Fibroblast of skin of right biceps (primary cell): ENCODE measurements at places on chromosomes 7 and 10.

DNA sequence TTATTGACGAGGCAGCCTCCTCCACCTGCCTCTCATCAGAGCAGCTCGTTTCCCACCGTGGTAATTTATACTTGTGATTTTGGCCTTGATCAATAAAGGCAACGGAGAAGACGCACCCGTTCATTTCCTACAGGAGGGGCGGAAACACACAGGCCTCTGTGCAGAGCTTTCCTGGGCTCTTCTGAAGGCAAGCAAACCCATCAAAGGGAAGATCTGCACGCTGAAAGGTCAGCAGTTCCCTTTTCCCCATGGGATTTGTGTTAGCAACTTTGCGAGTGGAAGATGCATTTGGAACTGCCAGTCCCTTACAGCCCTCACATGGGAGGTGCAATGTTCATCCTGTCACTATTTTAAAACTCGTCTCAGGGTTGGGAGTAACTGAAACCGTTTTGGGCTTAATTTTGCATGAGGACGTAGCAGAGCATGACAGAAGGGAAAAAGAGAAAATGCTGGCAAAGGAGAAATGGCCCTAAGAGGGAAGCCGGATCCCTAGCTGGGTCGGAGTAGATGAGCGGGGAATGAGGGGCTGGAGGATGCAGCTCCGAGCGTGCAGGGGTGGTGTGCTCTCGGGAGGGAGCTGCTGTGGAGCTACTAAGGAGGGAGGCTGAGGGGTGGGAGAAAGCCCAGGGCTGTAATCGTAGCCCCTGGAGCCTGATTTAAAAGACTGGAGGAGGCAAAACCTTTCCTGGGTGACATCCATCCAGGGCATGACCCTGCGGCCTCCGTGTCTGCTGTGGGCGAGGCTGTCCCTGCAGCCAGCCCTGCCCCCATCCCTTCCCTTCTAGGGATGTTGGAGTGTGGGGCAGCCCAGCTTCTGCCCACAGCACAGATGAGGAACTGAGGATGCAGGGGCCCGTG lies 111.1 kb upstream of the FAM20C start:
- DNase-seq = no peak

DNA sequence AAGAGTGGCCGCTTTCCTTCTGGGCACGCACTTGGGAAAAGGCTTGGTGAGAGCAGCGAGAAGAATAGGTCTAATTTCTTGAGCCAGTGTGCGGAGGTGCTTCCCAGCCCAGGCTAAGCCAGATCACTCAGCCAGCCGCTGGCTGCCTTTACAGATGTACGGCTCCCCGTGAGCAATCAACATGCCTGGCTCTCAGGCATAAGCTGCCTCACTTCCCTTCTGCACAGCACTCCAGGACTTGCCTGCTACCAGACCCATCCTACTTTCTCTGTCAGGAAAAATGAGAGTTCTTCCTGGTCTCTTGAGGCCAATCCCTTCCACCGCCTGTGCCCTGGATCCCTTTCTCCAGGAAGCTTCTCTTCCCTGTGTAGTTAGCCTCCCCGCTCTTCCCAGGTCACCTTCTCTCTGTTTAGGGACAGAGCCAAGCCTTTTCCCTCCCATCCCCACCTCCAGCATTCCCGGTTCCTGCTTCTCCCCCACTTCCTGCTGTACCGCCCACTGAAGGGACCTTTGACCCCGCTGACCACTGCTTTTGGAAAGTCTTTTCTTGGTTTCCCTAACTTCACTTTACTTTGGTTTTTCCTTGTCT lies 1.1 kb upstream of the ACTR3C start:
- no peak for DNase-seq

- DNase-seq = peak; percentile 14
These were observed 68.3 kb downstream of the PRKAG2 start for GRCh38 chr7:151808400-151809145.

- DNase-seq = peak; percentile 24
These were observed at the start of gene ABCB4 for GRCh38 chr7:87475359-87476178. Gene ABCB4, minus strand, starts transcription at chr7:87475680. Its CDS starts 215 bp downstream, at chr7:87475465.

DNA sequence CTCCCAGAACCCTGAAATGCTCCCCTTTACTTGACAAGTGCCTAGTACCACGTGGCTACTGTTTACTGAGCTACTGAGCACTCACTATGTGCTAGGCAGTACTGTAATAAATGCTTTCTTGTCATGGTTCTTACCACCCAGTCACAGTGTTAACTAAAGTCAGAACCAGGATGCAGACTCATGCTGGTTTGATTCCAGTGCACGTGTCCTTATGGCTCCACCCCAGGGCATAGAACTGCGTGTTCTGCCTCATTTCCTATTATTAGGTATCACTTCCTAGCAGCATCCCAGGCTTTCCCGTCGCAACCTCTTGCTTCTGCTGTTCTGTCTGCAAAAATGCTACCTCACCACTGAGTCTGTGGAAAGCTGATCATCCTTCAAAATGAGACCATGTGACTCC lies 71.7 kb upstream of the DOCK1 start:
- no peak for DNase-seq

DNA sequence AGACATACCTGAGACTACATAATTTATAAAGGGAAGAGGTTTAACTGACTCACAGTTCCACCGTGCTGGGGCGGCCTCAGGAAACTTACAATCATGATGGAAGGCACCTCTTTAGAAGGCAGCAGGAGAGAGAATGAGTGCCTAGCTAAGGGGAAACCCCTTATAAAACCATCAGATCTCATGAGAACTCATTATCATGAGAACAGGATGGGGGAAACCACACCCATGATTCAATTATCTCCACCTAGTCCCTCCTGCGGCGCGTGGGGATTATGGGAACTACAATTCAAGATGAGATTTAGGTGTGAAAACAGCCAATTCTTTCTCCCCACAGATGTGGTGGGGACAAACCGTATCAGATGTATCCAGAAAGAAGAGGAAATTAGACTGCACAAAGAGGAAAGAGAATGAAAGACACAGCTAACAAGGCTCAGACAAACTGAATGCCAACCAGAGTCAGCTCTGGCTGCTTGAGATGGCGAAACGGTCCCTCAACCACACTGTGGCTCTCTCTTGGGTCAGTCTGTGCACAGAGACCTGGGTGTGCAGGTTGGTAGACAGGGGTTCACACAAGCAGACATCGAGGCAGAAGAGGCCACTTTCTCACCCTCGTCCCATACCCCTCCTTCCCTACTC lies 375.6 kb downstream of the SFMBT2 start:
- DNase-seq = no peak

DNA sequence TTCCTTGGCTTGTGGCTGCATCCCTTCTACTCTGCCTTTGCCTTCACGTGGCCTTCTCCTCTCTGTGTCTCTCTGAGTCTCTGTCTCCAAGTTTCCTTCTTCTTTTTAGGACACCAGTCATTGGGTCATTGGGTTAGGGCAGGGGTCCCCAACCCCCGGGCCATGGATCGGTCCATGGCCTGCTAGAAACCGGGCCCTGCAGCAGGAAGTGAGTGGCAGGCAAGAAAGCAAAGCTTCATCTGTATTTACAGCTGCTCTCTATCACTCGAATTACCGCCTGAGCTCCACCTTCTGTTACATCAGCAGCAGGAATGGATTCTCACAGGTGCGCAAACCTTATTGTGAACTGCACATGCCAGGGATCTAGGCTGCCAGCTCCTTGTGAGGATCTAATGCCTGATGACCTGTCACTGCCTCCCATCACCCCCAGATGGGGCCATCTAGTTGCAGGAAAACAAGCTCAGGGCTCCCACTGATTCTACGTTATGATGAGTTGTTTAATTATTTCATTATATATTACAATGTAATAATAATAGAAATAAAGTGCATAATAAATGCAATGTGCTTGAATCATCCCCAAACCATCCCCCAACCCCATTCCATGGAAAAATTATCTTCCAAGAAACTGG lies 47.9 kb upstream of the DOCK1 start:
- no peak for DNase-seq

GRCh38 chr10:33240931-33241330 lies 93.5 kb downstream of the NRP1 start:
- peak; percentile 77 for DNase-seq

DNA sequence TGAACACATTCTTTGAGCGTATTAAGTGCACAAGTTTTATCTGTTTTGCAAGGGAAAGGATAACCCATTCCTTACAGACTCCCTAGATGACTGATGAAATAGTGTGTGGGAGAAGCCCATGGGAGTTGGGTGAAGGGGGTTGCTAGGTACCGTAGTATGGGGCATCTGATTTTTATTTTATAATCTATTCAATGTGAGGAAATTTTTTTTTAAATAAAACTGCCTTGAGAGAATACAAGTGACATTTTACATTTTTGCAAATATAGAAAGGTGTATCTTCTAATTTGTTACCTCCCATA lies 1.4 kb downstream of the BTAF1 start:
- DNase-seq = peak; percentile 18

- peak; percentile 9 for DNase-seq
These were observed 11.7 kb downstream of the CASP2 start for GRCh38 chr7:143299840-143300239.

GRCh38 chr10:87865241-87865881 lies 1.9 kb downstream of the PTEN start:
- DNase-seq = no peak

DNA sequence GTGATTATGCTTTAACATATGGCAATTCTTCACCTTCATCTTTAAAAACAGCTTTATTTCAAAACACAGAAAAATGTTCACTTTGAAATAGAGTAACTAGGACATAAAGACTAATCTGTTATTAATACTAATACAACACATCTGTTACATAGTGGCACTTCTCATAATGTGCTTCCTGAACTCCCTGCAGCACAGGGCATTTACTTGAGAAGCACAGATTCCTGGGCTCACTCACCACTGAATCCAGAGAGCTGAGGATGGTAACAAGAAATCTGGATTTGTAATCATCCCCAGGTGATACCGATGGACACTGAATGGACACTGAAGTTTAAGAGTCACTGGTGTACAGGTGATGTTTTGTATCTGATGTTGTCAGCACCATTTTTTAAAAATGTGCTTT lies 96.1 kb downstream of the COL28A1 start:
- DNase-seq = peak; percentile 7

DNA sequence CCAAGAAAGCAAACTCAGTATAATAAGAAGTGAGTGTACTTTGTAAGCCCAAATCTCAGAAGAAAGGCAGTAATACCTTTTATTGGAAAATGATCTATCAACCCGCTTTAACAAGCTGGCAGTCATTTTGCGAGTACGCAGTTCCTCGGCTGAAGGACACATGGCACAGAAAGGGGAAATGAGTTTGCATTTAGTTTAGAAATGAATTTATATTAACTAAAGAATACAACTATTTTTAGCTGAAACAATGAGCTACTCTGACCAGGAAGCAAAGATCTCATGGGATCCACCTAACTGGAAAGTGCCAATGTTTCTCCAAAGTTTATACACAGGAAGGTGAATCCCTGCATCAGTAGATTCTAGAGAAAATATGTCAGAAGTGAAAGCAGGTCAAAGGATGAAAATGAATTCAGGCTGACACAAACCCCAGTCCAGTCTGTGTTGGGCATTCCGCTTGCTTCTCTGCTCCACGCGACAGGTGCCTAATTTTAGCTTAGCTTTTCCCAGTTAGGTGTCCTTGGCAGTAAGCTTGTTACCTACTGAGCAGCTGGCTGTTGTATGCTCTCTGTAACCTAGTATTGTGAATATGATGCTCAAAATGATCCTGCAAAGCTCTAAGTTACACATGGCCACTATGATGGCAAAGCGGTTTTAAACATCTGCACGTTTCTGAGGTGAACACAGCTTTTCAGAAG lies 112.8 kb downstream of the LARP4B start:
- DNase-seq = no peak

- no peak for DNase-seq
These were observed 75.9 kb upstream of the HGF start for GRCh38 chr7:81845744-81846241.

DNA sequence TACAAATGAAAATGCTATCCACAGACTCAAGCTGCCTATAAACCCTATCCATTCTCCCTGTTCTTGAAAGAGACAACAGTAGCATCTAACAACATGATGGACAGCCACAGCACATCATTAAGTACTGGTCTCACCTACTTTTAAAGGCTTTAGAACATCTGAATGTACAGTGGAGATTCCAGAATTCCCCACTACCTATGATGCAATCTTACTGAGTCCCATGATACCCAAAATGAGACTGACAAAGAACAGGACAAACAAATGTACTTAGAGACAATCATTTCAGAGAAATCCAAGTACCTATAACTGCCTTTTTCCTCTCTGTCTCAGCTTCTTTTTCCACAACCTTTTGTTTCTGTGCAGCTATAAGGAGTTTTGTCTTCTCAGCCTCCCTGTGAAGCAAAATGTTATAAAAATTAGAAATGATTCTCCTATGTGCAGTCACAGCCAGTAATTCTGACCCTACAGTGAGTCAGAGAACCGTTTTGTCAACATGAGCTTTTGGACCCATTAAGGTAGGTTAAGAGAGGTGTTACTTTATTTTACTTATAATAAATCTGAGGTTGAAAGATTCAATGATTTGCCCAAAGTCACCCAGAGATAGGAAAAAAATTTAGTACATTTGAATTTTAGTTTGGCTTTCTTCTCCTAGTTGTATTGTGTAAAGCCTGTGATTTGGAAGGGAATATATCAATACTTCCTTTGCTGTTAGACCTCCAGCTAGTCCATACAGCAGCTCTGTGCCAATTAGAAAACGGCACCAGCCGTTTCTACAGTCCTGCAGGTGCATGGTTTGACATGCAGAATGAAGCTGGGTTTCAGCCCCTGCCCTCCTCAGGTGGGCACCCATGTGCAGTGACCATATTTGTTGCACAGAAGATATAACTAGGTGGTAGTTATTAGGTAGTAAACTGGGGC lies 21.9 kb downstream of the ERLIN1 start:
- no peak for DNase-seq

- no peak for DNase-seq
These were observed 335.8 kb downstream of the ELMO1 start for GRCh38 chr7:37112876-37113275.

DNA sequence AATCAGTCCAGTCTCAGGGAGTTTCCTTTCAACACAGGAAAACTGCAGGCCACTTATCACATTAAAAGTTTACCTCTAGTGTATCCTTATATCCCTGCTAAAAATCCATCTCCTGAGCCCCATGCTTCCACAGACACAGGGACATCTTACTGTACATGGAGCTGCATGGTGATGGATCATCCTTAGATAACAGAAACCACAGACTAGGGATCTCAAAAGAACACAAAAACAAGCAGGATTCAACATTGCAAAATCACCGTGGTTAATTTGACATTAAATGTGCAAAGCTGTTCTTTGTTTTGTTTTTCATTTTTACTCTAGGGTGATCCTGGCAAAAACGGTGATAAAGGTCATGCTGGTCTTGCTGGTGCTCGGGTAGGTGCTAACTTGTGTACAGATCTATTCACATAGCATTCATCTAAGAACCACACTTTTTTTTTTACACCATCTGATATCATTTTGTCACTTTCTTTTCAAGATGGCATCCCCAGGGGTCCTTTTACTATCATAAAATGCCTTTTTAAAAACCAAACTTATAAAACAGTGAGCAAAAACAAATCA lies 18.1 kb downstream of the COL1A2 start:
- no peak for DNase-seq

- DNase-seq = no peak
These were observed 9.9 kb downstream of the PHTF2 start for GRCh38 chr7:77808517-77808916.

DNA sequence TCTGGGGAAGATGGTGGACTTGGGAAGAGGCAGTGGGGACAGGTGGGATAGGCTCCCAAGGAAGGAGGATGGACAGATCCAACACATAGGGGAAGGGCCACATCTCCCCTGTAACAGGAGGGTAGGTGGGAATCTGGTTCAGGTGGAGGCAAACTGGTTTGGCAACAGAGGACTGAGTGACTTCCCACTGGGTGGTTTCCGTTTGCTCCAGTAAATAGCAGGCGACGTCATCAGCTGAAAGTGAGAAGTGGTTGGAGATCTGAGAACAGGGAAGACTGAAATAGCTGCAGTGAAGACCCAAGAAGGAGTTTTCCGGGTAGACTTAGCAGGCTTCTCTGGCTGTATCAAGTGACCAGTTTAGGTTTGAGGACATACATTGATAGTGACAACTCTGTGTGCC lies 504.4 kb downstream of the GALNT17 start:
- DNase-seq = peak; percentile 29
